ENCODE measurements at places on chromosomes 12 and 14. TPM values are rescaled to one million over a fixed set of nuclear protein-coding genes. Genes with fewer than 3 reads are reported as not detected.

Gene PTPN11
- 98.2 TPM for total RNA-seq

Gene ACSM4
- not detected for total RNA-seq

DNA sequence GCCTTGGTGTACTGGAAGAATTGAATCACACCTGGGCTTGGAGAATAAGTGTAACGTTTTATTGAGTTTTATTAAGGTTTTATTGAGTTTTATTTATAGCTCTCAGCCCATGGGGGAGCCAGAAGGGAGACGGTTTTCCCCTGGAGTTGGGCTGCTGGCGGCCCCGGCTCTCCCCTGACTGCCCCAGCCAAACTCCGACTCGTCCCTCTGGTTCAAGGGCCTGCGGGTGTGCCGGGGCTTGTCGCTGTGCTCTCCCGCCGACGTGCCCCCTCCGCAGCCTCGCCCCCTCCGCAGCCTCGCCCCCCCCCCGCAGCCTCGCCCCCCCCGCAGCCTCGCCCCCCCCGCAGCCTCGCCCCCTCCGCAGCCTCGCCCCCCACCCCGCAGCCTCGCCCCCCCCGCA lies 326.1 kb upstream of the RTL1 start:
- DNase-seq: no peak

DNA sequence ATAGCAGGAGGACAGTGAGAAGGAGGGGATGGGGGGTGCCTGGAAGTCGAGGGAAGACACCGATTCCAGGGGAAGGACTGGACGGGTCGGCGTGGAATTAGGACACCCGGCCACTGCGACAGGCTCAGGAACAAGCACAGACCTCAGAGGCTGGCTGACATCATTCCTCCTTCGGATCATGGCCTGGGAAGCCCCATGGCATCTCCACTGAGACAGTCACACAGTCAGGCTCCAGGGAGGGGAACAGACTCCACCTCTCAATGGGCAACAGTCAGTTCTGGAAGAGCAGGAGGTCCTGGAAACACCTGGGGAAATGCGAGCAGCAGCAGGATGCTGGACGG lies 67.9 kb upstream of the FBRSL1 start:
- DNase-seq: peak; percentile 20

- DNase-seq: no peak
These were observed 105.9 kb downstream of the FGD4 start for GRCh38 chr12:32505067-32505945.
